ENCODE measurements at places on chromosomes 3 and 15.

DNA sequence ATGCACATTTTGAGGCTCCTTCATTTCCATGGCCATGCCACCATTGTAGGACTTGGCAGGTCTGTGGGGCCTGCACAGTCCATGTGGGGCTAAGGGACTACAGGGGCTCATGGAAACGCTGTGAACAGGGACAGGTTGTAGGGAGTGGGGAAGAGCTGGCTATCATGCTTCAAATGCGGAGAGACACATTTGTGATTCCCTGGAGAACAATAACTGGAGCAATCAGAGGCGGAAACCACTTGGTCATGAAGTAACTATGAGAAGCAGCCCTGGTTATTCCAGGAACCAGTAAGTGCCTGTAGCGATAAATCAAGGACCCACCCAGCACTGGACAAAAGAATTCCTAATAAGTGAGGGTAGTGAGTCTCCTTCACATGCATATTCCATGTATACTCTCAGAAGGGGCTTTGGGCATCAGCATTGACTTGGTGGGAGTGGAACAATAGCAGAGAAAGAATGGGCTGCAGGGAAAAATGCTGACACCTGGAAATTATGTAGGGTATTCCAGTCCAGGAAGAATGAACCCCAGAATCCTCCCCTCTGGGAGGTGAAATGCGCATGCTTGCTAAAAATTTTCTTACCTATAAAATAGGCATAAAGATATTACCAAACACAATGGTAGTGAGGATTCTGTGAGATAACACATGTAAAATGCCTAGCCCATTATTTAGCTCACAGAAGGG, 251.4 kb upstream of the ROPN1 start:
- DNase-seq = no peak

DNA sequence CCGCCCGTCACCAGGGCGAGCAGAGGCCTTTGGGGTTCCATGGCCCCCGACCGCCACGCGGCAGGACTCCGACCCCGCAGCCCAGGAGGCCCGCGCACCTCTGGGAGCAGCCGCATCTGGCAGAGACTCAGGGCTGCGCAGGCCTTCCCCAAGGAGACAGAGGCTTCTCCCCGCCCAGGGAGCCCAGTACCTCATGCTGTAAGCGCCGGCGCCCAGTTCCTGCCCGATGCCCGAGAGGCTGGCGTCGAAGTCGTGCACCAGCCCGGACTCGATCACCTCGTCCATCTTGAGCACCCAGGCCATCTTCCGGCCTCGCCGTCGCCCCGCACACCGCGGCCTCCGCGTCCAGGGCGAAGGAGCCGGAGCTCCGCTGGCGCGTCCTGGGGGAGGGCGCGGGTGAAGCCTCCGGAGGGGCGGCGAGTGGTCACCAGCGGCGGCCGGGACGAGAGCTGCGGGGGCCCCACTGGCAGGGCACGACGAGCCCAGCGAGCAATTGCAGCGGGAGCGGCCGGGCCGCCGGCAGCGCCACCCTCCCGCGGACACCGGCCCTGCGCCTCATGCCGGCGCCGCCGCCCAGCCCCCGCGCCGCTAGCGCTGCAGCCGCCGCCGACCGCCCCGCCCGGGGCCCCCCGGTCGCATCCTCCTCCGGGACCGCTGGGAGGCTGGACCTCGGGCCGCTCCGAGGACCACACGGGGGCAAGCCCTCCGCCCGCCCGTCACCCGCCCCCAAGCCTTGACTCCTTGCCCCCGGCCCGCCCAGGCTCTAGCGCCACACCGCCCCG, 468 bp downstream of the UBP1 start:
- peak; percentile 29 for DNase-seq

- no peak for DNase-seq
These were observed 558 bp upstream of the SLC30A4 start for GRCh38 chr15:45523166-45523460.

DNA sequence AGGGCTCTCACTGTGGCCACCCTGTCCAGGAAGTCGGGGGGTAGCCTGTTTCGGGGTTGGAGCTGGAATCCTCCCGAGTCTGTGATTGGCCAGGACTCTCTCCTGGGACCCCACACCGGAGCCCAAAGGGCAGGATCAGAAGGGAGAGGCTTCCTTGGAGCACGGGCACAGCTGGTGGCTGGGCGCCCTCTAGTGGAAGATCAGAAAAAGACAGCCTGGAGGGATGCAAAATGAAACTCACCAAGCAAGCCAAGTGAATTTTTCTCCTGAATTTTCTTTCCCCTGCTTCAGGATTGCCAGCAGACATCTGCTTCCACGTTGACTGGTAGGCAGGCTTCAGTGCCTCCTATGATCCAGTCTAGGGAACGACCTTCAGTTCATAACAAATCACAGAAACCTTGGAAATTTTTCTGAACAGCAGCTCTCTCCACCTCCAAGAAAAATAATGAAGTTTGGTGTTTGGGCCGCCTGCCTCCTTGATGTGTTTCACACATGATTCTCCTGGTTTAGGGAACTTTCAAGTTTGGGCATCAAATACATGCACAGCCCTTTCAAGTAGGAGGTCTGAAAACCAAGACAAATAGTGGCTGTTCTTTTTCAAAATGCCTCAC, 224.6 kb downstream of the VPS13C start:
- DNase-seq = peak; percentile 50

- no peak for DNase-seq
These were observed 117.9 kb downstream of the TLE3 start for GRCh38 chr15:69979783-69980182.

GRCh38 chr15:79357566-79357965, 46.7 kb downstream of the TMED3 start:
- no peak for DNase-seq

GRCh38 chr3:51799879-51800749, 21.1 kb upstream of the IQCF6 start:
- DNase-seq = peak; percentile 65

GRCh38 chr15:100948430-100948762, 29.2 kb downstream of the LRRK1 start:
- DNase-seq = no peak

DNA sequence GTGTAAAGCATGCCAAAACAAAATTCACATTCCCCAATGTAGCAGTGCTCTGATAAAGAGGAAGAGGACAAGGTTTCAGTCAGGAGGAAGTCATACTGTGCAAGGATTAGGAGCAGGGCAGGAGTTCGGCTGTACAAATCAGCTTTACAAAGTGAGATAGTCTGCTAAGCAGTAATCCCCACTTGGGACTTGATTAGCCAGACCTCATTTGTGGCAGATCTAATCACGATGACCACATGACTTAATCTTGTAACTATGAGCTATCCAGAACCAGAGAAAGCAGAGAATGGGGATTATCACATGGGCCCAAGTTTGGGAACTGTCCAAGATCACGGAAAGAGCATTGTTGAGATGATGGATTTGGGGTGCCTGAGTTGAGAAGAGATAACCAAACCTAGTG, 7.8 kb downstream of the DCBLD2 start:
- peak; percentile 62 for DNase-seq

DNA sequence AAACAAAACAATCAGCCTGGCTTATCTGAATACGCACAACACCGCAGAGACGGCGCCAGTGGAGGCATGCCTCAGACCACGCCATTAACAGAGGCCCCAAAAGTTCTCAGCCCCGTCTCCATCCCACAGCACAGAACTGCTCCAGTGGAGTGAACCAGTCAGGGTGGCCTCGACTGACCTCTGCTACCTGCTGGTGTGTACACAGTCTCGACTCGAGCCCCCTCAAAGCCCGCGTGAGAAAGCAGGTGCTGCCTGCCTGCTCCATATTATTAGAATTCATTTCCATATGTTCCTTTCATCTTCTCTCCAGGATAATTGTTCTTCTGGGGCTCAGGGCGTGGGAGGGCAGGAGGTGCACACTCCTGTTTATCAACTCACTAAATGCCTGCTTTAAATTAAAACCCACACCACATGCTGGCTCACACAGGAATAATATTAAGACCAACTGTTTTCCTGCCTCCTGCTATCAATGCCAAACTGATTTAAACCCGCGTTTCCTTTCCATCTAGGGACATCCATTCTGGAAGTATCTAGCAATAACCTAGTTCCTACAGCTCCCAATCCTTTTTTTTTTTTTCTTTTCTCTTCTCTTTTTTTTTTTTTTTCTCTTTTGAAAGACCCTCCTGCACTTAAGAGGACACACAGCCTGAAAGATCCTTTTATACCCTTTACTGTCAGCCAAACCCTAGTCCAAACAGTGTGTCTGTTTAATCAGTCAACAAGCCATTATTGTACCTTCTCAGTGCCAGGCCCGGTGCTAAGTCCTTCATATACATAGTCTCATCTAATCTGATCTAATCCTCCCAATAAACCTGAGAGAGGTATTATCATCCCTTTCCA, 101.2 kb downstream of the TLE3 start:
- no peak for DNase-seq

- no peak for DNase-seq
These were observed 9.0 kb upstream of the BTLA start for GRCh38 chr3:112508261-112508660.

DNA sequence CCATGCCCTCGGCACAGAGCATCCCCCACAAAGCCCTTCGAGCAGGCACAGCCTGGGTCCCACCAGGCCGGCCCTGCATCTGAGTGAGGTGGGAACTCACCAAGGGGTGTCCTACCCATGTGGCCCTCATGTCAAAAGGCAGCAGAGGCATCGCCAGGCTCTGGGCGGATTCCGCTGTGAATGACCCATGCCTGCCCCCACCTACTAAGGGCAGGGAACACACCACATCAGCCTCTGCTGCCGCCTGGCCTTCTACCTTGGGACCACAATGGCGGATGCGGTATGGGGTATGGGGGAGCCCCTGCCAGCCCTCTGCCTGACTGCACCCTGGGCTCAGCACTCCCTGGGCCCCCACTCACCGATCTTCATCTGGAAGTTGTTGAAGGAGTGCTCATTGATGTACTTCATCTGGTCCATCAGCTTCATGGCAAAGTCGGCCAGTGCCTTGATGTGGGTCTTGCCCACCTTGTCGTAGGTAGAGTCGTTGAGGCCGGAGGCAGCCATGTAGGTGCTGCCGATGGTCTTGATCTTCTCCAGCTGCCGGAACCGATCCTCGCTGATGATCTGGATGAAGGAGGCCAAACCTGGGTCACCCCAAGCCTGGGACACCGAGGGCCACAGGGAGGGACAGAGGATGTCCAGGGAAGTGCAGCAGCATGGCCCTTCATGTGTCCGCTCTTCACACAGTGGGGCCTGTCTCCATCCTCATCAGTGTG, 87.8 kb downstream of the SEC22A start:
- DNase-seq = no peak

DNA sequence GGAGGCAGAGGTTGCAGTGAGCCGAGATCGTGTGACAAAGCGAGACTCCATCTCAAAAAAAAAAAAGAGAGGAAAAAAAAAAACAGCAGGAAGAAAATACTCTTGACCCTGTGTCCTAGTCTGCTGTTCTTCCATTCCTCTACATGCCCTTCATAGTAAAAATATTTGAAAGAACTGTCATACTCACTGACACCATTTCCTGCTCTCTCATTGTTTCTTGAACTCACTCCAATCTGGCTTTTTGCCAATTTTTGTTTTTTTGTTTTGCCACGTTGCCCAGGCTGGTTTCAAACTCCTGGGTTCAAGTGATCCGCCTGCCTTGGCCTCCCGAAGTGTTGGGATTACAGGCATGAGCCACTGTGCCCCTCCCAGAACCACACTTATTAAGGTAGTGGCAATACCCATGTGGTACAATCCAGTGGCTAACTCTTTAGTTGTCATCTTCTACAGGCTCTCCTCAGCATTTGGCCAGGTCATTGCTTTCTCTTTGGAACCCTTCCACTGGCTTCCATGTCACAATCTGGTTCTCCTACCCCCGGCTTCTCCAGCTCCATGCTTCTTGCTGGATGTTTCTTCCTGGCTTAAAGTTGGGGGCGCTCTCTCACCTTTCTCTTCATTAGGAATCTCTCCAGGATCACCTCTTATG, 238.2 kb upstream of the C2CD4B start:
- DNase-seq = peak; percentile 89

DNA sequence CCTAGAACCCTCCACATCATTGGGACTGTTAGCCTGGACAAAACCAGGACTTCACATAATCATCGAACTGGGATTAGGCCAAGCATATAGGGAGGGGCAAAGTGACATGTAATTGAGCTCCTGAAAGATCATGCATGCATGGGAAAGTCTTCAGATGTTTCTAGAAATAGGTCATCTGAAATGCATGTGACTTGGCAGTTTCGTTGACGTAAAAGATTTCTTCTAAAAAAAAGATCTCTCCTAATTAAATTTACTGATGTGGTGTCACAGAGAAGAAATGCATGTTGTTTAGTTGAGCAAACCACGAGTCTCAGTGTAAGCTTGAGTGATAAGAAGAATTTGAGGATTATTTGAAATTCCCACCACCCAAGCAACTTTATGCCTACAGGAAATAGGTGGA, 70.0 kb upstream of the LIMD1 start:
- peak; percentile 67 for DNase-seq

DNA sequence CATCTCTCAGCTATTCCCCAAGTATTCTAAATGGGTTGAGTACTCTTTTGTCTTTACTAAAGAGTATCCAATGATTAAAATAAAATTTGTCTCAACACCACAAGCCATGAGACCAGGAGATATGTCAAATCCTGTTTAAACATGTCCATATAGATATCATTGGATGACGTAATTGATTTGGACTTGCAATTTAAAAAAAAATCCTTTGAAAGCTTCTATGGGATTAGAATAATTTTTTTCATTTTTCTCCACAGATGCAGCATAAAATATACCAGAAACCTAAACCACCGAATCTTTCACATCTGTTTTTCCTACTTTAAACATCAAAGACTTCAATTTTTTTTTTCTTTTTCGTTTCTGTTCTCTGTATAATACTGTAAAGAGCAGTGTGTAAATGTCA, 1022.3 kb downstream of the EPHA3 start:
- no peak for DNase-seq

DNA sequence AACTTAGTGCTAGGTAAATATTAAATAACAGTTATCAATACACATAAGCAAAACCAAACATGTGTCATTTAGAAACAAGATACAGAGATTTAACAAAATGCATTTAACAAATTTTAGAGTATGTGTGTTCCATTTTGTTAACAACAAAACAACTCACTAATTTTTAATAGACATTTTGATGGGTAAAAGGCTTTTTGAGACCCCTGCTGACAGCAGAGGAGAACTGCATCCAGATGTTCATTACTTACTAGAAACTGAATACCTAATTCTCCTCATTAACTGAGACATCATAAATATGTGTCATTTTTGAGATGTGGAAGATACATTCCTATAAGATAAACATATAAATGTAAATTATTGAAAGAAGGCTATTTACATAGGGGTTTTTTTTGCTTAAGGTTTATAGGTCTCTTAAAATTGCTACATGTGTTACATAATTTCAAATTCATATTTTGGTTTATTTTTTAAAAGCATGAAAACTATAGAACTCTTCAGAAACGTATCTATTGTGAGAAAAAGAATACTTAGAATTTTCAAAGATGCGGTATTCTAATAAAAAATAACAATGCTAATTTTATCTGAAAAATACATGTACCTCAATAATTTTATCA, 1009.8 kb downstream of the TUSC7 start:
- peak; percentile 44 for DNase-seq

GRCh38 chr15:77967798-77968197, 109.7 kb downstream of the TBC1D2B start:
- no peak for DNase-seq
